ENCODE measurements at places on chromosomes 4 and X. TPM values are rescaled to one million over a fixed set of nuclear protein-coding genes. Genes with fewer than 3 reads are reported as not detected.

- DNase-seq: no peak
These were observed 4.2 kb upstream of the DUSP9 start for GRCh38 chrX:153642655-153643430.

GRCh38 chrX:112056886-112057285, 25.7 kb downstream of the TRPC5 start:
- no peak for DNase-seq

- peak; percentile 52 for DNase-seq
These were observed 108.4 kb downstream of the DOCK11 start for GRCh38 chrX:118603981-118604380.

GRCh38 chr4:187478292-187479140, 517.1 kb upstream of the ZFP42 start:
- peak; percentile 94 for DNase-seq

DNA sequence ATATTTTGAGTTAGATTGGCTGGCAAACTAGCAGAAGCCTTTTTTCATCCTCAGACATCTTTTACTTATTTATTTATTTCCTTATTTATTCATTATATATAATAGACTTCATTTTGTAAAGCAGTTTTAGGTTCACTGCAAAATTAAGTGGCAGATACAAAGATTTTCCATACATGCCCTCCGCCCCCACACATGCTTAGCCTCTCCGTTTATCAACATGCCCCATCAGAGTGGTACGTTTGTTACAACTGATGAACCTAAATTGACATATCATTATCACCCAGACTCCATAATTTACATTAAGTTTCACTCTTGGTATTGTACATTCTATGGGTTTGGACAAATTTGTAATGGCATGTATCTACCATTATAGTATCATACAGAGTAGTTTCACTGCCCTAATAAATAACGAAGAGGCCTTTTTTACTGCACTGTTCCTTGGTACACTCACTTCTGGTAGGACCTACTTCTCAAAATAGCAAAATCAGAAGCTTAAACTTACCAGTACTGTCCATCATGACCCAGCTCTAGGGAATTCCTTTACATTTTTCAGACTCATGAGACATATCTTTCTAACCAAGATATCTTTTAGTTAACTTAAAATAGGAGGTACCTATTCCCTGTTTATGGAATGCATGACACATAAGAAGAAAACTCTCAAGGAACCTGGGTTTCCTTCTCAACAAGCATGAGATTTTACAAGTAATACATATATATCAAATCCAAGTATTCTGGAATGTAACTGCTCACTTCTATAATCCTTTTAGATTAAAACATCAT, 4.8 kb upstream of the TMPRSS11B start:
- DNase-seq: no peak

GRCh38 chr4:159150396-159150795, 47.5 kb downstream of the RAPGEF2 start:
- DNase-seq: no peak

DNA sequence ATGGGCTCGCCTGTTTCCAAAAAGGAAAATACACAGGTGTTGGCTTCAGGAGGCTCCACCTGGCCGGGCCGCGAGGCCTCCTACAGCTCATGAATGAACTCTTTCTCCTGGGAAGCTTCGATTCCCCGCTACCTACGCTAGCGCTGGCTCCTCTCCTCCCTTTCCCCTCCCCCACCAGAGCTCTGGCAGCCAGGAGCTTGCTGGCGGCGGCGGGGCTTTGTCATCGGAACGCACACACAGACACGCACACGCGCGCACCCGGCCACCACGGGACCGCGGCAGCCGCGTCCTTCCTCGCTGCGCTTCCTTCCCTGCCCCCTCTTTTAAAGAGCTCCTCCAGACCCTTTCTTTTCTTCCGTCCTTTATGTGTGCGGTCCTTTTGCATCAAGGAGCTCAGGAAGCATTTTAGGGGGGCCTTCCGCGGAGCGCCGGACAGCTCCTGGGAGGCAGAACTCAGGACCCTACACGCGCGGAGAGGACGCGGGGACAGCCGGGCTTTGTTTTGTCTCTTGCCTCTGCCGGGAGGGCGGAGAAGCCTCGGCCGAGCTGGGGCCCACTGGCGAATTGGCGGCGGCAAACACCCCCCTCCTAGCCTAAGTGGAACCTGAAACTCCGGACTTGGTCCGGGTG, 70.2 kb upstream of the BCOR start:
- no peak for DNase-seq

- DNase-seq: no peak
These were observed 33.9 kb downstream of the FBXW7 start for GRCh38 chr4:152501846-152502536.

Gene DGKK
- total RNA-seq: not detected

Gene FAM47C
- total RNA-seq: not detected

Gene GPR173
- 2.4 TPM for total RNA-seq

Data from RPMI7951 (cell line).